ENCODE measurements at places on chromosomes 2 and 18.

GRCh38 chr2:15588329-15588919, 3.2 kb upstream of the DDX1 start:
- no peak for DNase-seq

DNA sequence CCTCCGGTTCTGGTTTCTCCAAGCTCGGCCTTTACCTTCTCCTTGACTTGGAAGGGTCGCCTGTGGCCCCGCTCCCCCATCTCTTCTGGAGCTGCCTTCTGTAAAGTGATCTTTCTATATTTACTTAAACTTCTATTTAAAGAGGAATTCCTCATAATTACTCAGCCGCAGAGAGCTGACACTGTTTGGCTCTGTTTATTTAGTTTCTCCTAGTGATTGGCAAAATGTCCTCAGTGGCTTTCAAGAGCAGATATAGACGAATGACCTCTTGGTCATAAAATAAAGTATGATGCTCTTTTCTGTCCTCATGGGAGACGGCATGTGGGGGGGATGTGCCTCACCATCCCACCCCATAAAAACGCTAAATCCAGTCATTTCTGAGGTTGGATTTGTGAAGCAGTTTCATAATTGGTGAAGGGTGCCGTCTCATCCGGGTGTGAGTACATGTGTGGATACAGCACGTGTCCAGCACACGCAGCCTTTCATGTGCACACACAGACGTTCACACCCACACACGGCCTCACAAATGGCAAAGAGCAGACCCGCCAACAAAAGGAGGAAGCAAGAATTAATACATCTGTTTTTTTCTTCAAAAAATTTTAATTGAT, 43.4 kb upstream of the SMAD7 start:
- DNase-seq = no peak

DNA sequence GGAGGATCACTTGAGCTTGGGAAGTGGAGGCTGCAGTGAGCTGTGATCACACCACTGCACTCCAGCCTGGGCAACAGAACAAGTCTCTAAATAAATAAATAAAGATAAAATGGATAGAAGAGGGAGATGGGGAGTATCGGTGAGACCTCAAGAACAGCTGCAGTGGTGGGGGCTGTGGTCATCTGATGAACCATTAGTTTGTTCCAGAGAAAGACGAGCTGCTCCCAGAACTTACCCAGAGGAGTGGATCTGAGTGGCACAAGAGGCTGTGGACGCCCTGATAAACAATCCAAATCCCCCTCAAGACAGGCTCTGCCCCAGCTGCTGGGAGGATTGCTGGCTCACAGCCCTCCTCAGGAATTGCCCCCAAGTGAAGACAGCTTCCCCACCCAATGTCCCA, 26.7 kb downstream of the TMEM127 start:
- DNase-seq = no peak

- DNase-seq = no peak
Observed at GRCh38 chr2:188599140-188599539, 307.5 kb downstream of the GULP1 start.

DNA sequence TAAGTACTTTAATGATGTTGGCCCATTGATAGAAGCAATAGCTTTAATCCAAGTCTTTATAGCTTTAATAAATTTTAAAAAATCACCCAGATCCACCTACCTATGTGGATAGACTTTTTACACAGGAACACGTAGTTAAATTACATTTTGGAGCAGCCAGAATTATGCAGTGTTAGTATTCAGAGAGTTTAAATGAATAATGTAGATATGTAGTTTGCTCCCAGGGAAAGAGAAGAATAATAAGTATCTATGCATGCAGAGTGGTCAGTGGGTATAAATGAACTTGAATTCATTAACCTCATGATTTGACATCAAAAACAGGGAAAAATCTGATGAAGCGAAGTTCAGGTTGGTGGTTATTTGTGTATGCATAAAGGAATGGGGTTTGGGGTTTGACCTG, 146.3 kb downstream of the CERS6 start:
- DNase-seq = no peak

- DNase-seq = no peak
Observed at GRCh38 chr2:108145557-108146326, 94.0 kb upstream of the SULT1C3 start.

- no peak for DNase-seq
Observed at GRCh38 chr2:120398051-120398995, 52.4 kb downstream of the INHBB start.

DNA sequence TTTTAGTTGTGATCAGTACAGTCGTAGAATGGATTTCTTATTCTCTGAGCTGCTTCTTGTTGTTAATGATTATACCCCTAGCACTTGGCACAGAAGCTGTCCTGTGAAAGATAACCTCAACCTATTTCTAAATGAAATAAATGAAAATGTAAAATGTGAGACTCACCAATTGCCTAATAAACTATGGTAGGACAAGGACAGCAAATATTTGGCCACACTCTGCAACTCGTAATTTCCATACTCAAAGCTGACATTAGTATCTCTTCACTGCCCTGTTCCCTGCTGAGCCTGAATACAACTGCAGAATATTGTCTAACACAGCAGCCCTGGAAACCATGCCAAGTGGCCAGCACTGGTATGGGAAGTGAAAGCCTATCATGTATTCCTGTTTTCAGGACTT, 34.5 kb downstream of the TMEM182 start:
- no peak for DNase-seq

DNA sequence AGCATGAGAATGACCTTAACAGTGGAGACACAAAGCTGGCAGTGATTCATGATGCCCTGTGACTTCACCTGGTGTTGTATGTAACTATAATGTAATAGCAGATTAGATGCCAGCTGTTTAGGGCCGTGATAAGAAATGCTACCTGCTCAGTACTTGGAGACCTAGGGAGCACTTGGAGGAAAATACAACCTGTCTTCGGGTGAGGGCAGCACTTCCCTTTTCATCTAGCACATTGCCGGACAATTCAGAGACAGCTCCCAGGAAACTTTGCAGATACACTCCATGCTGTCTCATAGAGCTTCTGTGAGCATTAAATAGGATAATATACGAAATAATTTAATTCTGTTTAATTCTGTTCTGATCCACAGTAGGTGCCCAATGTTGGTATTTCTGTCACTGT, 668.5 kb downstream of the TSN start:
- DNase-seq = no peak

DNA sequence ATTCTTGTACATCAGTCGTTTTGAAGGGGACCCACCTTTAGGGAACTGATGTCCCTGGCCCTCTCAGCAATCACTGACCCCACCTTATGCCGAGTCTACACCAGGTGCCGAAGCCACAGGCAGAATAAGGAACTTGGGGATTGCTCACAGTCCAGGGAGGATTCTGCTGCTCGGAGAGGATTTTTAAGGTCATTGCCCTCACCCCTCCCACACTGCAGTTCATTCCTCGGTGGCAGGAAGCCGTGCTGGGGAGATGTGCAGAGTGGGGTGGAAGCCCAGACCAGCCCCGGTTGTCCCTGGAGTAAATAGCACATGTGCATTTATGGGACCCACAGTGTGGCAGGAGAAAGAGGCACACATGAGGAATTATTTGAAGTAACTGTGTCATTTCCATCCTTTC, 50.4 kb downstream of the PLB1 start:
- no peak for DNase-seq

GRCh38 chr2:101168706-101169105, 17.5 kb upstream of the TBC1D8 start:
- DNase-seq = no peak

DNA sequence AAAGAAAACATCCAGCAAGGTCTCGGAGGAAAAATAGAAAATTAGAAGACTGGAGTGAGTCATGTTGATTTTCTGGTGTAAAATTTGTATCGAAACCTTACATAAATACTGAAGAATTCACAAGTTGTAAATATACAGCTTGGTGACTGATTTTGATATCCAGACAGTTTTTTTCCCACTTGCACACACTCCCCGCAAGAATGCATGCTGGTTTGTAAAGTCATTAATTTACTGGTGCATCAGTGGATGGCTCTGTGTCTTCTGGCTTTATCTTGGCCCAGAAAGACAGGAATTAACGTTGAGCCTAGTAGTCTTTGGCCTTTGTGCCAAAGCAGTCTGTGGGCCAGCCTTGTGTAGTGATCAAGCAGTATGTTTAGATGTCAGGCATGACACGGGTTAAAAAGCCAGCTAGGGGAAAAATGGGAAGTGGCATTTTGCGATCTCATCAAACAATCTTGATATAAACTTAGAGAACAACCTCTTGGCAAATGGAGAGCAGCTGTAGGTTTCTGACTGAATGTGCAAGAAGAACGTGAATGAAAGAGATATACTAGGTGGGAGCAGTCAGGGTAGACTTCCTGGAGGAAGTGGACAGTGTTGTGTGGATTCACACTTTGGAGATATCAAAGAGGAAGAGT, 22.7 kb upstream of the CASP8 start:
- DNase-seq = no peak

DNA sequence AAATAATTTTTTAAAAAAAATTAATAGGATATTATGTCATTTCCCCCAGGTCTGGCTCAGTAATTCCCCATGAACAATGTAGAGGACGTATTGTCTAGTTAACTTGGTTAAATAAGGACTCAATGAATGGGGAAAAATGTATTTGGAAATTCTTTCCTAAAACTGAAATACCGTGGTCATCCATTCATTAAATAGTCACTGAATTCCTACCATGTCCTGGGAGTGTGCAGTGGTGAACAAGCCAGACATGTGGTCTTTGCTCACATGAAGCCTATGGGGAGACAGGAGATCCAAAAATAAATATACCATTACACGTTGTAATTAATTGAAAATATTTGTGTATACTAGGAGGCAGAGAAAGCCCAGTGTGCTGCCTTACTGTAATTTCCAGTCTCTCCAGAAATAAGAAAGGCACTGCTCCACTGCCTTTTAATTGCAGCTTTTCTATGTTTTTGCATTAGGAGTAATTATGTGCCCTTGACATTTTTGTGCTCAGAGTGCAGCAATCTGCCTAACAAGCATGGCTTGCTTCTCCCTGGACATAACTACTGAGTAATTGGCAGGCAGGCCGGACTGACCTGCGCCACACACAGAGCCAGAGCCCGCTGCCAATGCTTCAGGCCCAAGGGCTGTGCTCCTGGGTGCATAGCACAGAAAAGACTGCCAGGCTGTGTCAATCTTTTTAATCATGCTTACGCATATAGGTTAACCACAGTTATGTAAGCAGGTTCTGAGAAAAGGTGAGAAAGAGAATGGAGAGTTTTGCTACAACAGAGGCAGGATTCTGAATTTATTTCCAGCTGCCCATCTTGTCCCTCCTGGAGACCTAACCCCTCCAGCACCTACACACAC, 22.2 kb upstream of the TTC39C start:
- no peak for DNase-seq

DNA sequence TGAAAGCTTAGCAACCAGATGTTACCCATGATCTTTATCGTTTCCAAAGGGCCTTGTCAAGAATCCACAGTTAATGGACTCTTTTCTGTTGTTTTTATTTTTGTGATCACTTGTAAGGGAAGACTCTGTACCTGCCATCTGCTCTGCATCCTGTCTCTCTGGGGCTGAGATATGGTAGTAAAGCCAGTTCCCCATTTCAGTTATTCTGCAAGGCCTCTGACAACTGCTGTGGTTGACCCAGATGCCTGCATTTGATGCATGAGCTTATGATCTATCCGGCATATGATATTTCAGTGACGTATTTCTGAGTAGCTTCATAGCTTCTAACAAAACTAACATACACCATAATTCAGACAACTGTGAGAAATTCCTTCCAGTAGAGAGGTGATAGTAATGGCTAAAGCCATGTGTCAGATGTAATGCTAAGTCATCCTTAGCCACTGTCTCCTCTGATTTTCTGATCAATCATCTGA, 105.1 kb downstream of the TPO start:
- DNase-seq = no peak

DNA sequence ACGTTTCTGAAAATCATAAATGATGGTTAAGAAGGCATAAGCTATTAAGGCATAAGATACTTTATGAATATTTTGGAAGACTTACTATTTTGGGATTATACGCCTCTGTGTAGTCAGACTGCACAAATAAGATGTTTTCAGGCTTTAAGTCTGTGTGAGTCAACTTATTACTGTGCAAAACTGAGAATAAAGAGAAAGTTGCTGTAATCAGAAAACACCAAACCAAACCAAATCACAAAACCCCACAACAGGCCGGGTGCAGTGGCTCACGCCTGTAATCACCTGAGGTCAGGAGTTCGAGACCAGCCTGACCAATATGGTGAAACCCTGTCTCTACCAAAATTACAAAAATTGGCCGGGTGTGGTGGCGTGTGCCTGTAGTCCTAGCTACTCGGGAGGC, 7.7 kb downstream of the CLK1 start:
- no peak for DNase-seq

GRCh38 chr2:171999604-172000469, at the start of gene METAP1D:
Gene METAP1D, plus strand, starts transcription at chr2:171999953. Its CDS starts 17 bp downstream, at chr2:171999970.
- DNase-seq = peak; percentile 64

DNA sequence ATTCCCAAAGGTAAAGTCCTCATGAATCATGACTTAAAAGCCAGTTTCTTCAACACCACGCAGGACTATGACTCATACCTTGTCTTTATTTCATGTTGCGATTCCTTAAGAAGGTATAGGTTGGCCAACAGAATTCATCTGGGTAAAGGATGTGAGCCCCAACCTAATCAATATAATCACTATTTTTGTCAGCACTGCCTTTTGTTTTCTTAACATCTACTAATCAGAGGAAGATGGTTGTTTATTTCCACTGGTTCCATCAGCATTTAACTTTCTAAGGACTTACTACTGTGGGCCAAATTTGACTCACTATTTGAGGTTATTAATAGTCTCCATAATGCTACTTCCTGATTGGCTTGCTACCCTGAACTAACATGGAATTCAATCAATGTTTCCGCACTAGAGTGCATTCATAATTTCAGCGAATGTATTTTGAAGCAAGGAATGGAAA, 78.6 kb downstream of the SCG2 start:
- DNase-seq = no peak

DNA sequence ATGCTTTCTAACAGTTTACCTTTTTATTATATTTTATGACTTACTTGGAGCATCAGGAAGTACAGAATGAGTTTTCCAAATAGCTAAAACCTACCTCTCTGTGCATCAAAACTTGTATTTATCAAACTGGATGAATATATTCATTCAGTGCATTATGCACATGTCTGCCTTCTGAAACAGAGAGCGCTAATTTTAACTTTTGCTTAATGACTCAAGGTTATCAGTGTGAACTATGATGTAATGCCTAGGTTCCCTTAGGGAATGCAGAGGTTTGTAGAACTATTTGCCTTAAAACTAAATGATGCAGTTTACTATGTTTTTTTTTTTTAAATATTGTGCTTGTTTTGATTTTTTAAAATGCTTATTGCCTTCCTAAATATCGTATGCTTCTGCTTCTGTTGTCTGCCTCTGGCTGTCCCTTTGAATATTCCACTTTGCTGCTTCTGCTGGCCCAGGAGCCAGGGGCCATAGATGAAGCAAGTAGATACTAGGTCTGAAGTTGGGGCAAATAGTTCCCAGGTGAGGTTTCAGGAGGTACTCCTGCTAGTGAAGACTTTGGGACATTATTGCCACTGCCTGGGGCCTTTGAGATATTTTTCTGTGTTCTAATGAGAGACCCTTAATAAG, 16.5 kb downstream of the TMEM178A start:
- no peak for DNase-seq

DNA sequence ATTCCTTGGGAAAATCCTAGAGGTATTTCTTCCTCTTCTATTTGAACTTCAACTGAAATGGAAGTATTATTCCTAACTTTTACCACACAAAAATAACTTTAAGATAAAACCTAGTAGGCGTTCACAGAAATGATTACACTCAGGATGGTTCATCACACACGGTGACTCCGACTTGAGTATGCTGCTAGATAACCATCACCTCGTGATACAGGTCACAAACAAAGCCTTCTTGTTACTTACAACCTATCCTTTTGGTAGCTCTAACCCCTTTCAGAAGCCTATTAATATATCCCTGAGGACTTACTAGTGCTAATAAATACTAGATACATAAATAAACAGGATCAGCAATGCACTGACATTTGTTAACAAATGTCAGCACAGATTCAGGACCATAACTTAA, 101.0 kb upstream of the DNER start:
- DNase-seq = no peak
